ENCODE measurements at places on chromosomes 13 and 19. TPM values are rescaled to one million over a fixed set of nuclear protein-coding genes. Genes with fewer than 3 reads are reported as not detected.

GRCh38 chr13:62038214-62038613, 622.6 kb upstream of the PCDH20 start:
- DNase-seq: no peak

DNA sequence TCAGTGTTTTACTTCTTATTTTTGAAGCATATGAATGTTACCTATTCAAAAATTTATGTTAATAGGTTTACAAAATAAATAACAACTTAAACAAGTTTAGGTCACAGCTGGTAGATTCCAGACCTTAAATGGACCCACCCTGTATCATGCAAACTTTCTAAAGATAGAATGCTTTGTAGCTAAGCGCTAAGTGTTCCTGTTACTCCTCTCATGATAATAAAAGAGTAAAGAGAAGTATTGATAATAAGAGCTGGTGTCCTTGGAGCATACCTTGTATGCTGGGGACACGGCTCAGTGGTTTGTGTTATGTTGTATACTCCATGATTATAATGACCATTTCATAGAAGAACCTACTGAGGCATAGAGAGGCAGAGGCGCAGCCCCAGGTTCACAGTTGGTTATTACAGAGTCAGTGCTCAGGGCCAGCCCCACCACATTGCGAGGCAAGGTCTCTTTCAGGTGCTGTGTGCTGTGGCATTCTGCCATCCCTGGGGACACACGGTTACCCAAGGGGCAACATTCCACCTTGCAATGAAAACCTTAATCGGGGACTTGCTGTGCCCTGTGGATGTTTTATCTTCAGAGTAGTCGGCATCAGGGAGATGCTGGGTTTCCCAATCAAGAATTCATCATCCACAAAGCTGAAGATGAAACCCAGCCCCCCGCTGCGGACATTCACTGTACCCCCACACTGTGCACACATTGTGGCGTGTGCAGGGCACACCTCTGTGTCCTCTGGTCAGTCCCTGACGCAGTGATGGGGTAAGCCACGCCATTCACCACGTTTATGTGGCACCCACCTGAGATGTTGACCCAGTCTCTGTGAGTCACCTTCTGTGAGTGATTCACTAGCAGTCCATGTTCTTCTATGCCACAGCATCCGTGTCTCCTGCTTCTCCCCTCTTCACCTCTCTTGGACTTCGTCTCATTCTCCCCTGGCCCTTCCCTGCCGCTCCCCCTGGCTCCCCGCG, 186.7 kb downstream of the COL4A1 start:
- no peak for DNase-seq

The TMIGD2 gene
- polyA plus RNA-seq: 0.39 TPM

GRCh38 chr13:49395451-49395865, 48.4 kb downstream of the CAB39L start:
- no peak for DNase-seq

GRCh38 chr13:51148223-51148951, 37.3 kb upstream of the C13orf42 start:
- no peak for DNase-seq

The ZNF285 gene
- 11.1 TPM for polyA plus RNA-seq
